ENCODE measurements at places on chromosomes 4 and X. TPM values are rescaled to one million over a fixed set of nuclear protein-coding genes. Genes with fewer than 3 reads are reported as not detected.

NR3C2 gene
- 31.4 TPM for total RNA-seq

GABRE gene
- total RNA-seq: 33.8 TPM

PPEF2 gene
- not detected for total RNA-seq

CXCL11 gene
- total RNA-seq: 0.62 TPM

PLK4 gene
- 2.0 TPM for total RNA-seq

FGB gene
- 0.95 TPM for total RNA-seq

SLC2A9 gene
- total RNA-seq: 25.2 TPM

MAGEA2B gene
- not detected for total RNA-seq

OPHN1 gene
- 10.7 TPM for total RNA-seq

ZFP42 gene
- not detected for total RNA-seq

CLGN gene
- total RNA-seq: 1.1 TPM

RHOXF2 gene
- total RNA-seq: not detected

KIAA1210 gene
- total RNA-seq: not detected

DNA sequence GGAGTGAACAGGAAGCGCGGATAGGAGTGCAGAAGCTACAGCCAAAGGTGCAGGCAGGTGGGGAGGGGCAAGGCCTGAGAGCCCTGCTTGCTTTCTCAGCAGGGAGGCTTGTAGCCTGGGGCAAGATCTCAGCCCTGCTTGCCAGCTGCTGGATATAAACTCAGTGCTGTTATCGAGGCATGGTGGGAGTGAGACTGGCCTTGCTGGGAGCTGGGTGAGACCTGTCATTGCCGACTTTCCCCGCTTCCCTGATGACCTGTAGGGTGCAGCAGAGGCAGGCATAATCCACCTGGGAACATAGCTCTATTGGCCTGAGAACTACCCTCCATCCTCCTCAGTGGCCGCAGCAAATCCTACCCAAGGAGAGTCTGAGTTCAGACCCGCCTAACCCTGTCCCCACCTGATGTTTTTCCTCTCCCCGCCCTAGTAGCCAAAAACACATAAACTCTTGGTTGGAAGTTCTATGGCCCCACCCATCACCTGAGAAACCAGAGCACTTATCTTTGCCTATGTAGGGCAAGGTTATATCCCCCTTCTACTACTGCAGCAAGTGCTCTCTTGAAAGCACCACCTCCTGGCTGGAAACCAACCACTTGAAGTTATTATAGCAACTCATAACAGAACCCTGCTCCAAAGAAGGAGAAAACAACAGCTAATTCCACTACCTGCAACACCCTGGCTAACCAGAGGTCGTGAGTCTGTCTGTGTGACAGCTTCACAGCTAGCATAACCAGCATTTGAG, 80.7 kb downstream of the FHIP1A start:
- DNase-seq: peak; percentile 45

DNA sequence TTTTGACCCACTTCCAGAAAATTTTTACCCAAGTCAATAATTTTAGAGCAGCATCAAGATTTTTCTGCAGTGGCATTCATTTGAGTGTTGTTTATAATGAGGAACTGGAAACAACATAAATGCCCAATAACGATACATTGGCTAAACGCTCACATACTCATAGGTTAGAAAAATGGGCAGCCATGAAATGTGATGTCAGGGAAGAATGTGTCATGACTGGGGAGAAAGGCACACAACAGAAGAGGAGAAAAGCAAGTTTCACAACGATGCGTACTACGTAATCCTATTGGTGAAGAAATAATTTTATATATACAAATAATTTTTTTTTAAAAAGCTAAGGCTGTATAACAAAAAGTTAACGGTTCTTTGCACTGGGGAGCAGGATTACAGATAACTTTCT, 33.6 kb upstream of the MAP3K15 start:
- no peak for DNase-seq

- DNase-seq: no peak
Observed at GRCh38 chrX:118633530-118633929, 93.9 kb upstream of the IL13RA1 start.

DNA sequence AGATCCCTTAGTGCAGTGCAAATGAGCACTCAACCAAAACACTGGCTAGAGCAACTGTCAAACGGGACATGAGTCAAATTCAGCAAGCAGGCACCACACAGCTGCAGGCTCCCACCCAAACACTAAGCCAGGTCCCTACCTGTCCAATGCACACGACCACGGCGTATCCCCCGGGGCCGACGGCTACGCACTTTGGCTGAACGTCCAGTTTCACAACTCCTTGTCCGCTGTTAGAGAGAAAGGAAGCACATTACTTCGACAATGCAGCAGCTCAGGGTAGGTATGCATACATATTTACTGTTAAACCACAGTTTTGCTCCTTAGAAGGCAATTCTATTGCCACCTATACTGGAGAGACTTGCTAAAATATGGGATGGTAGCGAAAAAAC, 35.4 kb downstream of the WDR1 start:
- no peak for DNase-seq

DNA sequence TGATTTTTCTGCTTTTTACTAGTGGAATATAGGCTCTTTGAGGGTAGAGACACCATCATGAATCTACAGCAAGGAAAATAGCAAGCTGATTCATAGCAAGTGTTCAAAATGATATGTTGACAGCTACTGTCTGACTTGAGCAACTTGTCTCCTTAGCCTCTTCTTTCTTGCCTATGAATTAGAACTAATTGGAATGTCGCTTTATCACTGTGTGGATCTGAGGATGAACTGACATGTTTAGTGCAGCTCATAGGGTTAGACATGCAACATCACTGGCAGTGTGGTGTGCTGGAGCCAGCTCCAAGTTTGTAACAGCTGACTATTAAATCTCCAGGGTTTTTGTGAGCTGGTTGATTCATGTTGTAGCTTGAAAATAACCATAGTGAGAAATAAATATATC, 1068.4 kb downstream of the PCDH18 start:
- no peak for DNase-seq

GRCh38 chrX:151722241-151722846, 6.5 kb downstream of the FATE1 start:
- DNase-seq: no peak

- DNase-seq: no peak
Observed at GRCh38 chr4:74366367-74366911, 1.5 kb downstream of the EREG start.

- no peak for DNase-seq
Observed at GRCh38 chr4:24226023-24226422, 336.2 kb upstream of the PPARGC1A start.

- no peak for DNase-seq
Observed at GRCh38 chr4:304969-305680, at the start of gene ZNF732. TSS of gene ZNF732 (minus strand) at chr4:305474. CDS start at chr4:305310, 164 bp downstream.

DNA sequence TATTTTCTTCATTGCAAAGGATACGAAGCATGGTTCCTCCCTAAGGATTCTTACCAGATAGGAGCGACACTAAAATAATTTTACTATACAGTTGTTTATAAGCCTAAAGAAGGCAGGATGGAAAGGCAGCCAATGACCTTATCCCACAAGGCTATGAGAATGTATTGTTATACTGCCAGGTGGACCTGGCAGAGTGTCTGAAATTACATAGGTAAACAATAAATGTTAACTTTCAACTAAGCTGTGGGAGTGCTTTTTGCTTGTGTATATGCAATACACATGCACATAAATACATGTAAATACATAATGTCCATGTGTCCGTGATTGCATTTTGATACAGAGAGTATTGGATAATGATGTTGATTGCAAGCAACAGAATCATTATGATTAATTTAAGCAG, 850.6 kb downstream of the CENPC start:
- no peak for DNase-seq

DNA sequence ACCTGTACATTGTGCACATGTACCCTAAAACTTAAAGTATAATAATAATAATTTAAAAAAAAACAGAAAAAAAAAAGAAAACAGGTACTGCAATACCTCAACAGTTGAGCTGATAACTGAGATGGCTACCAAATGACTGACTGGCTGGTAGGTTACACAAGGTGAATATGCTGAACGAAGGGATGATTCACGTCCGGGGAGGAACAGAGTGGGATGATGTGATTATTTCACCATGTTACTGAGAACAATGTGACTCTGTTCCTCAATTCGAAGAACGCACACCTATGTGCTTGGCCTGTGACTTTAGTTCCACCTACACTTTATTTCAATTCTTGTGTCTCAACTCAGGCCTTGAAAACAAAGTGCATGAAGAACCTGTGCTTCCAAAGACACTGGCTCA, 111.7 kb downstream of the CXXC4 start:
- DNase-seq: no peak

DNA sequence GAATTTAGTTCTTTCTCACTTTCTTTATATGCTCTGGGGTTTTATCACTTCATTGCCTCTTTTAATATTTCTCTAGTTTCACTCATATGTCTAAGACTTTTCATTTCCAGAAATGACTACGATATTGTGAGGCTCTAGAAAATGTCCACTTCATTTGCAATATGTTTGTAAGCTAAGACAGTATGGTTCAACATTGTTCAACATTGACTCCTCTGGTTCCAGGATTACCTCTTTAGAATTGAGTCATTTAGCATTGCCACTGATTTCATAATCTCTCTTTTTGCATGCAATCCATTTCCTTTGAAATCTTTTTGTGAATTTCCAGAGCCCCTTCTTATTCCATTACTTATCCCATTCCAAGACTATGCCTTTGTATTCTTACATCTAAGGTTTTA, 32.3 kb downstream of the BBS12 start:
- no peak for DNase-seq

DNA sequence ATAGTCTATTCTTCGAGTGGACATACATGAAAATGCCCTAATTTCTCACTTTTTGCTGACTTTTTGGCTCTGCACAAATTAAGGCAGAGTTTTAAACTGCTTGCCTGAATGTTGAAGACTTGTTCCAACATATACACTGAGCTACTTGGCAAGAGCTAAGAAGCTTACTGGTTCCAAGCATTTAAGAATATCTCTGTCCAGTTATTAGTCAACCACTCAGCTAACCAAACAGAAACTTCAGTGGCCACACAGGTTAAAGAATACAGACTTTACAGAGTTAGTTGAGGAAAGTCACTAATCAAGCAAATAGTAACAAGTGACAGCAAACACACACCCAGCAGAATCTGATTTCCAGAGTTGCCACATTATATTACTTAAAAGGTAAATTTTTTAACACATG, 35.5 kb downstream of the AMER1 start:
- no peak for DNase-seq

DNA sequence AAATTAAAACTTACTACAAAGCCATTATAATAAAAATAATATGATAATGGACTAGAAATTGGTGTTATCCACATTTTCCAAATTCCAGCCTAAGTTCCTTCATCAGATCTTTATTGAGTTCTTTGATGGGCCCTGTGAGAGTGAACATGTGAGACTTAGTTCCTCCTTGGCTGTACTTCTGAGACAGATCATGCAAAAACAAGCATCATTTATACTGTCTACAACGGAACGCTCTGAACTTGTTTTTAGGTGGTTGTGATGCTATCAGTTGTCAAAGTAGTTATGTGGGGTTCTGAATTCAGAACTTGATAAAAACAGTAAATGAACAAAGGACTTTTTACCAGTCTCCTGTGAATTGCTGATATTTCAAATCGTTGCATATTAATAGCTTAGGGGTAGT, 48.9 kb downstream of the JADE3 start:
- no peak for DNase-seq

DNA sequence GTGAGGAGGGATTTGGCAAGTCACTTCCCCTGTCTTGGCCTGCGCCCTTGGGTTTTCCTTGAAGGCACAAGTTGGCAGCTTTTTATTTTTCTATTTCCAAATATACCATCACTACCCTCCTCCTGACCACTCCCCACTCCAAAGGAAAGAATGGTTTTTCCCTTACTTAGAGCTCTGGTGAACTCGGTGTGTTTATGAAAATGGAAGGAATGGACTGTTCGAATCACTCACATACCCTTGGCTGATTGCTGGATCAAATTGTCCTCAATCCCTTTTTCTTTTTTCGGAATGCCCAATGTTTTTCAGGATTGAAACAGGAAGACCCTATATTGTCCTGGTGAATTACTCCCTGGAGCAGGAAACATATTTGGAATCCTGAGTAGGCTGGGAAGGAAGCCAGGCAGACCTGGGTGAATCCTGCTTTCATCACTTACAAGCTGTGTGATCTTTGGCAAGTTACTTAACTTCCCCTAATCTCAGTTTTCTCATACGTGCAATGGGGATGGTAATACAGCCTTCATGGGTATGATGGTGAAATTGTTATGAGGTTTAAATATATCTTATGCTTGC, 70.7 kb downstream of the RTL5 start:
- DNase-seq: no peak

GRCh38 chrX:57451426-57452020, 140.3 kb upstream of the ZXDB start:
- no peak for DNase-seq

DNA sequence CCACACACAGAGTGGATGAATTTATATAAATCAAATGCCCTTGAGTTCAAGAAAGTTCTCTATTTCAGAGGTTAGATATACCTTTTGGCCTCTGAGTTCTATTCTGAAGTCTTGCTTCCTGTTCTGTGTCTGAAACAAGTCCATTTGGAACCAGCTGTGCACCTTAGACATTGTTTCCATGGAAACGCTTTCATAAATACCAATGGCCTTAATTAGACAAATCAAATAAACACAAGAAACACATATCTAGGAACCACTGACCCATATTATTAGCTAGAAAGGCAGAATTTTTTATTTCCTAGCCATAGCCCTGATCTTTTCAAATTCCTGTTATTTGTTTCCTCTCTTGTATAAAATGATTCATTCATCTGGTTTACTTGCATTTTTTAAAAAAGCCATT, 8.4 kb upstream of the C4orf54 start:
- no peak for DNase-seq

DNA sequence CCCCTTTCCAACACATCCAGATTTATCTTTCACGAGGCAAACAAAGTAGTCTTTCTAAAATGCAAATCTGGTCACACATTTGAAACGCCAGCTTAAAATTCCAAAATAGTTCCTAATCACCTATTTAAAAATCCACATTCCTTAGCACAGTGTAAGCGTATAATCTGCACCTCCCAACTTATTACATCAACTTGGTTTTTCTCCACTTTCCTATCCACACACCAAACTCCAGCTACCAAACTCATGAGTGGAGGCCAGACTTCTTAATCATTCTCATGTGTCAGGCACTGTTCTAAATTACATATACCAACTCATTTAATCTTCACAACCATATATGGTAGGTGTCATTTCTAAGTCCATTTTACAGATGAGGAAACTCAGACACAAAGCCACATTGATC, 33.8 kb downstream of the ENOX2 start:
- no peak for DNase-seq

- DNase-seq: no peak
Observed at GRCh38 chr4:25437926-25438325, 60.9 kb downstream of the ANAPC4 start.

- no peak for DNase-seq
Observed at GRCh38 chrX:45479835-45480422, 279.3 kb upstream of the DIPK2B start.

- no peak for DNase-seq
Observed at GRCh38 chr4:183873409-183874185, 31.5 kb upstream of the STOX2 start.

DNA sequence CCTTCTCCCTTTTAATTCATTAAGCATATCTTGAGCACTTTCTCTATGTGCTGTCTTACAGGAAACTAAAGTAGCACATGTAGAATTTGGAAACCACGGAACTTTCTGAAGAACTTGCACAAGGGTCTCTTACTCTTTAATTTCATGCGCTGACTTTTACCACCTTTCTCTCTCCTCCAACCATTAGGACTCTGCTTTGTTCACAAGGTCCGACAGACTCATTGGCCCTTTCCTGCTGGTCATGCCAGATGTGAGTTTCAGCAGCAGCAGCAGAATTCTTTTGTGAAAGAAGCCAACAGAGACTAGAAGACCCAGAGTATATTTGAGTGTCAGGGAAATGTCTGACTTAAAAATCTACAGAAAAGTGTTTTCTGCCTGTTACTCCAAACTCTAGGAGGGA, 207.1 kb downstream of the GUCY2F start:
- no peak for DNase-seq
